Cardiac muscle cell (in vitro differentiated cells and primary cell): ENCODE measurements at places on chromosomes 1 and 21. TPM values are rescaled to one million over a fixed set of nuclear protein-coding genes. Genes with fewer than 3 reads are reported as not detected.

The SLC22A15 gene
- 2.3 and 2.7 TPM in 2 replicates for total RNA-seq

The MAP3K21 gene
- total RNA-seq = 1.8 and 2.9 TPM in 2 replicates

The LCE1C gene
- total RNA-seq = not detected in 2 replicates

The LRRC7 gene
- total RNA-seq = 0.07 and 0.09 TPM in 2 replicates

The ESPN gene
- total RNA-seq = 9.7 and 18.1 TPM in 2 replicates
